ENCODE measurements at places on chromosomes 1 and 21.

- no peak for DNase-seq
- peak overlapping the region; percentile 94 for H3K4me3 ChIP-seq
- peaks cover 23% of the 10 kb centered on the region for H3K27me3 ChIP-seq
- peaks cover 9% of the 10 kb centered on the region for H3K36me3 ChIP-seq
- peaks cover 34% of the 10 kb centered on the region for H3K4me1 ChIP-seq
- H3K27ac ChIP-seq = no peak overlapping the region
These were observed 2.3 kb downstream of the PANK4 start for GRCh38 chr1:2523891-2524609.

DNA sequence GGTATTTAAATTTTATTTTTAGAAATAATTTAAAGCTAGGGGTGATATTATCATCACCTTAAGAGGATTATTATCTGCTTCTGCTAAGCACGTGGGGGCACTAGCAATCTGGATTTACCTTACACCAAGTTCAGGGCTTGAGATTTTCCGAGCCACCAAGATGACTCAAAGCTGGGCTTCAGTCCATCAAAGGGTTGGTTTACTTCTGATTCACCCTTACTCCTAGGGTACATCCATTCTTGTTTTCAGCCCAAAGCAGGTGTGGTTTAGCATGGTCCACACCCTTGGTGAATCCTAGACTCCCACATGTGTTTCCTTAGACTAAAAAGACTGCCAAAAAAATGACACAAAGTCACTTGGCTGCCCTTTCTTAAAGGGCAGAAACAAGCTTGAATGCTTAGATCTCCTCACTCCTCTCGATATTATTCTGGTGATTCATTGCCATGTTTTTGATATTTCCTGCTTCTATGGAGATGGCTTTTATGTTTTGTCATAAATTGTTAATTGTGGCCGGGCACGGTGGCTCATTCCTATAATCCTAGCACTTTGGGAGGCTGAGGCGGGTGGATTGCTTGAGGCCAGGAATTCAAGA, 9.8 kb upstream of the PRSS38 start:
- no peak overlapping the region for H3K27ac ChIP-seq
- no peak overlapping the region for H3K4me3 ChIP-seq
- no peak for DNase-seq
- H3K36me3 ChIP-seq = no peaks in the 10 kb centered on the region
- no peaks in the 10 kb centered on the region for H3K4me1 ChIP-seq

DNA sequence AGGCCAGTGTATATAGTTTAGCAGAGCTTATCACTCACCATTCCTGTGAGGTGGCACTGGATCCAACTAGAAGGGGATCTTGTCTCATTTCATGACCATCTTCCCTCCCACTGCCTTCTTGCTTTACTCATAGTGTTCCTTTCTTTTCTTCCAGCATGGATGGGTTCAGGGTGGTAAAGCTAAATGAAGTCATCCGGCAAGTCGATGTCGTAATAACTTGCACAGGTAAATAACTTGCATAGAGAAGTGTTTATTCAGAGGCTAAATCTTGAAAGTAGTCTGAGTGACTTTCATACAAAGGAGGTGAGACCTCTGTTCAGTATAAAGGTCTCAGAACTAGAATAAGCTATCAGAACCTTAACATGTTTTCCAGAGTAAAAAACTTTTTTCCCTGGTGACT, 16.6 kb upstream of the STRIP1 start:
- no peak overlapping the region for H3K27ac ChIP-seq
- no peaks in the 10 kb centered on the region for H3K4me1 ChIP-seq
- H3K27me3 ChIP-seq = peaks cover 3% of the 10 kb centered on the region
- no peak for DNase-seq
- no peak overlapping the region for H3K4me3 ChIP-seq

DNA sequence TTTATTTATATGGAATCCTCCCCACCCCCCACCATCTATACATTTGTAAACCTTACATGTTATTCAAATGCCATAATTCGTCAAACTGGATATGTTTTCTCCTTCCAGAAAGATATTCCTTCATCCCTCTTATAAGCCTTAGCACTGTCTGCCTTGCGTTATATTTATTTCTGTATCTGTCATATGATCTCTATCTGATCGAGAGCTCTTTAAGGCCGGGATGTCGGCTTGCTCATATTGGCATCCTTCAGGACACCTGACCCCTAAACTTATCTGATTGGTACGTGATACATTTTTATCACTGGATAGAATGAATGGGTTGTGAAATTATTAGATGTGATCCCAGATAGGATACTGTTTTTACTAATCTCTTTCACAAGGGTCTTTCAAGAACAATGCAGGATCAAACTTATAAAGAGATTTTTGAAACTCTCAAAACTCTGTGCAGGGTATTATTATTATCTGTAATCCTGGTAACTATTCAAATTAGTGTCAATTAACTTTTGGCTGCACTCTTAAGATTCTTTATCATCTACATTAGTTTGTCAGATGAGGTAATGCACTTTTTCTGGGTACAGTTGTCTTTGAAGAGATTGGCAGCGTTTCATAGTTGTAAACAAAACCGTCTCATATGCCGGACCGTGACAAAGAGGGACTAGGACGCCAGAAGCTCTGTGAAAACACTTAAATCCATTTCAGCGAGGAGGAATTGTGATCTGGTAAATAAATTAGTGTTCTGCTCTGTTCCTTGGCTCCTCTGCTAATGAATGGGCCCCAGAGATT, 152.0 kb downstream of the KIF26B start:
- no peak overlapping the region for H3K27ac ChIP-seq
- DNase-seq = no peak
- H3K36me3 ChIP-seq = peaks cover 39% of the 10 kb centered on the region
- peaks cover 25% of the 10 kb centered on the region for H3K4me1 ChIP-seq
- no peak overlapping the region for H3K4me3 ChIP-seq
- peaks cover 10% of the 10 kb centered on the region for H3K27me3 ChIP-seq

DNA sequence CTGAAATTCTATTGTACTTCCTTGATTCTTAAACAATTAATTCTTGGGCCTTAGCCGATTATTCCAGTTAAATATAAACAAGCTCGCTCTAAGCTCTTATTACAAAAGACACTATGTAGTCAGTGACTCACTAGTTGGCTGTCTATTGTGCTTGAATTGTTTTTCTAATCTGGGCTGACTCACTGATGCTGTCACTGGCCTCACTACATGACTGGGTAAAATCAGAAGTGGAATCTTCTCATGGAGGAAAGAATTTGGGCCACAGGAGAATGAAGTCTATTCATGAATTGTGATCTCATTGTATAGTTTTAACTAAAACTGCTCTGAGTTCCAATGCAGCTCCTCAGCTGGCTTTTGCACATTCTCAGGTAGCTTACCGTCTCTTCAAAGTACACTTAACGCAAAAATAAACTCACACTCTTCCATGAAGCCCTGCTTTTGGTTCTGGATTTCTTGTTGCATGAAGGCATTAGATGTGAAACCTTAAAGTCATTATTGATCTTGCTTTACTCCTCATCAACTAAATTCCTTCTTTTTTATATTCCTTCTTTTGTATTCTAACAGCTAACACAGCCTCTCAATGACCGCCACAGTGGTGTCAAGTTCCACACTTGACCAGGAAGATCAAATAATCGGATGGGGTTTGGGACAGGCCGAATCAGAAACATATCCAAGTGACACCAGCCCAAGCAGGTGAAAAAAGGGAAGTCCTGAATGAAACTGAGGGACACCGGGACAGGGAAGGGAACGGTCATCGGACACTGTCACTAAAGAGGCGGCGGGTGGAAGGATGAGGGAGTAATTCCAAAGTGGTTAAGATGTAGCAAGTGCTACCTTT, 80.9 kb upstream of the LBR start:
- H3K27ac ChIP-seq = peak overlapping the region; percentile 92
- peaks cover 75% of the 10 kb centered on the region for H3K36me3 ChIP-seq
- H3K4me1 ChIP-seq = peaks cover 13% of the 10 kb centered on the region
- no peaks in the 10 kb centered on the region for H3K27me3 ChIP-seq
- no peak for DNase-seq
- no peak overlapping the region for H3K4me3 ChIP-seq

- H3K4me3 ChIP-seq = no peak overlapping the region
- H3K27me3 ChIP-seq = peaks cover 6% of the 10 kb centered on the region
- no peak for DNase-seq
- H3K27ac ChIP-seq = no peak overlapping the region
- peaks cover 43% of the 10 kb centered on the region for H3K4me1 ChIP-seq
- H3K36me3 ChIP-seq = no peaks in the 10 kb centered on the region
These were observed 4.7 kb upstream of the ECE1 start for GRCh38 chr1:21295002-21295401.

DNA sequence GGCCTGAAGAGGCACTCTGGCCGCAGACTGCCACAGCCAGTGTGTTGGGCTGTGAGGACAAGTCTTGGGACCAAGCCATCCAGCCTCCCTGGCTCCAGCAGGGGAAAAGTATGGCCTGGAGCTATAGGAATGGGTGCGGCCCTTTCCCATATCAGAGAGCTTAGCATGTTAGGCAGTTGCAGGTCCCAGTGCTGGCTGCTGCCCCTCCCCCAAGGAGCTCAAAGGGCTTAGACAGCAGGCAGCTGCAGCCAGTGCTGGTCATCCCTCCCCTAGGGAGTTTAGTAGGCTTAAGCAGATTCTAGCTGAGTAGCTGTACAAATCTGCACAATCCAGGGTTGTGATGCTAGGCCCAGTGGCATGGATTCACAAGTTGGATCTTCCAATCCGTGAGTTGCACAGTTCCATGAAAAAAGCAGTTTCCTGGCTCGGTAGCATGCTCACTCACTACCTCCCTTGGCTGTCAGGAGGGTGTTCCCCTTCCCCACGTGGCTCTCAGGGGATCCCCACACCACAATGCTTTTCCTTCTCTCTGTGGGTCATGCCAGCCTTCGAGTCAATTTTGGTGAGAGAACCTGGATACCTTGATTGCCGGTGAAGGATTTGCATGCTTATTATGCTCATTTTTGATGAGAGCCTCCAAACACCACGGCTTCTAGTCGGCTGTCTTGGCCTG, 1490.8 kb downstream of the BRINP3 start:
- DNase-seq = peak; percentile 8
- H3K4me3 ChIP-seq = no peak overlapping the region
- no peaks in the 10 kb centered on the region for H3K36me3 ChIP-seq
- no peak overlapping the region for H3K27ac ChIP-seq
- no peaks in the 10 kb centered on the region for H3K4me1 ChIP-seq

DNA sequence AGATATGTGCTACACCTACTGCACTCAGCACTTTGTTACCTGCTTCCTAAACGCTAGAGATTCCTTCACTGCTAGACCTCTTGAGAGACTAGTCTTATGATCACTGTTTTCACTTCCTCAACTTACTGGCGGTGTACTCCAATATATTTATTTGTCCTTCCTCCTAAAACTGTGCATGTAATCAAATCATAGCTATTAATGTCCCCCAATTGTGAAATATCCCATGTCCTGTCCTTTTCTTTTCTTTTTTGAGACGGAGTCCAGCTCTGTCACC, 3.4 kb downstream of the SOAT1 start:
- DNase-seq = no peak
- peaks cover 43% of the 10 kb centered on the region for H3K36me3 ChIP-seq
- no peak overlapping the region for H3K4me3 ChIP-seq

DNA sequence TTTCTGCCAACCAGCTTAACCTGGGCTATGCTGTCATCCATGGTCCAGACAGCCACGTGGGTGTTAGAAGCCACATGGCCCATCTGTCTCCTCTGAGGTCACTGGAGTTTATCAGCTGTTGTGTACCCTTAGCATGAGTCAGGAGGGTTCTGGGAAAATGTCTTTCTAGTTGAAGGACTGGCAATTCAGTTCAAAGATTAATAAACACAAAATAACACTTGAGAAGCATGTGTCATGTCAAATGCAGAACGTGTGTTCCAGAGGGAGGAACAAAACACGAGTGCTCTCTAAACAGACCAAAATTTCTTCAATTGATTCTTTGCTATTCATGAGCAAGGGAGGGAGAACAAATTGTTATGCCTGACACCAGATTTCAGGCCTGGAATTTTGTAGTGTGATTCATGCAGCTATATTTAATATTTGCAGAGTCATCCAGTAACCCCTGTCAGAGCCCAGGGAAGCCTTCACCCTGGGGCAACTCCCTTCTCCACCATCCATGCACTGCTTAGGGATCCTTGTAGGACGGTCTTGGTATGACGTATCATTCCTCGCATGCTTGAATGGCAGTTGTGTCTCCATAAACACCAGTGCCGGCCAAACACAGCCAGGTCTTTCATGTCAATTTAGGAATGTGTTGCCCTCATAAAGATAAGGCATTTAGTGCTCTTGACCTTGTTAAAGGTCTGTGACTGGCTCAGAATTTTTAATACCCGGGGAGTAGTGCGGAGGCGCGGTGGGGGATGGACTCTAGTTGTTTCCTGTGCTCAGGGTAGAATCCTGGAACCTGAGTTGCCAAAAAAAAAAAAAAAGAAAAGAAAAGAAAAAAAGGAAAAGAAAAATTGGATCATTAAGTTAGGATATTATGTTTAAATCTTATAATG, 27.7 kb upstream of the DYRK1A start:
- peak; percentile 10 for DNase-seq
- H3K4me3 ChIP-seq = no peak overlapping the region
- no peak overlapping the region for H3K27ac ChIP-seq
- no peaks in the 10 kb centered on the region for H3K36me3 ChIP-seq
- no peaks in the 10 kb centered on the region for H3K27me3 ChIP-seq

DNA sequence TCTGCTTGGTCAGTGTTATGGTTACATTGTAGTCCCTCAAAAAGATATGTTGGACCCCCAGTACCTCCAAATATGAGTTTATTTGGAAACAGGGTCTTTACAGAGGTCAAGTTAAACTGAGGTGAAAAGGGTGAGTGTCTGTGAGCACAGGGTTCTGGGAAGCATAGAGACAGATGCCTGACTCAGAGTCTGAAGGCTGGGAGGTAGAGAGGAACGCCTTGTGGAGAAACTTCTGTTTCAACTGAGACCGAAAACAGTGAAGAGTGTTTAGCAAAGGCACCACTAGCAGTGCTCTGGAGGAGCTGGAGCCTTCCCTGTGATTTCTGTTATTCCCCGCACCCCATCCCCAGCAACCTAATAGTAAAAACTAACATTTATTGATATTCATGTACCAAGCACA, 65.2 kb upstream of the LRRC8D start:
- no peak for DNase-seq
- H3K36me3 ChIP-seq = no peaks in the 10 kb centered on the region
- no peak overlapping the region for H3K27ac ChIP-seq
